CD4-positive, alpha-beta T cell treated with Interleukin-6 for 4 hours (primary cell): ENCODE measurements at places on chromosomes 11 and 22.

DNA sequence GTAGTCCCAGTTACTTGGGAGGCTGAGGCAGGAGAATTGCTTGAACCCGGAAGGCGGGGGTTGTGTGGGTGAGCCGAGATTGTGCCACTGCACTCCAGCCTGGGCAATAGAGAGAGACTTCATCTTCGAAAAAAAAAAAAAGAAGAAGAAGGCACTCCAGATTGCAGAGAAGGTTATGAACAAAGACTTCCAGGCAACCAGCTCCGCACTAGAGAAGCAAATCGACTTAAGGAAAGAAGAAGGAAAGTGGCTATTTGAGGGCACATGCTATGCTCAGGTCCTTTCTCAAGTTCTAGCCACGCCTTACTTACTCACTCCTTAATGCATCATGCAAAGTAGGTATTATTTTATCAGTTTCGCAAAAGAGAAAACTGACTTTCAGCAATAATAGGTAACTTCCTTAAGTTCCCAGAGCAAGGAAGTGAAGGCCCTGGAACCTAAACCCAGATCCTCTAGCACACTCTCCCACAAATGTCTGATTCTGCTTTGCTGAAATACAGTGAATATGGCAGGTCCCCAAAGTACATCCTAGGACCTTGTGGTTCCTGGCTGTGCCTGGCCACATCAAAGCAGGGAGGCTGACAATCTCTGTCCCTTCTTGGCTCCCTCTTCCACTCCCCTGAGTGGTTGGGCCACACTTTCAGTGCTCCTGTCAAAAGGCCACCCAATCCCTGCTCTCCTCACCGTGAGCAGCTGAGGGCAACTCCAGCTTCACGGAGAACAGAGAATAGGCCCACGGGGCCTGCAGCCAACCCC, 14.2 kb downstream of the CD3E start:
- no peak for DNase-seq

DNA sequence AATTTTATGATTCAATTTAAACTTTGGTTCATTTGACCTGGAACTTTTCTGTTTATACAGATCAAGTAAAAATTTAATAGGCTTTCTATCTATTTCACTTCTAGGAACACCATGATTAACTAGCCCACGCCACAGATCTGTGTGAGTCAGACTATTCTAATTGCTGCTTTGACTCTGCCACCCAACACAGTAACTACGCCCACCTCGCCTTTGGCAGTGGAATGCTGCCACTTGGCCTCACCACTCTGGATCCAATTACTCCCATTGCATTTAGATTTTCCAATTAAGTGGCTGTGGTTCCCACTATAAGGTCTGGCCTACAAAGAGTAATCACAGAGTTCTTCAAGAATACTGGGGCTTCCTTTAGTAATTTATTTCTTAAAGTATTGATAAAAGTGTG, 46.6 kb upstream of the LIN7C start:
- DNase-seq = no peak

- no peak for DNase-seq
These were observed 109.4 kb downstream of the RCN1 start for GRCh38 chr11:32200136-32200847.

DNA sequence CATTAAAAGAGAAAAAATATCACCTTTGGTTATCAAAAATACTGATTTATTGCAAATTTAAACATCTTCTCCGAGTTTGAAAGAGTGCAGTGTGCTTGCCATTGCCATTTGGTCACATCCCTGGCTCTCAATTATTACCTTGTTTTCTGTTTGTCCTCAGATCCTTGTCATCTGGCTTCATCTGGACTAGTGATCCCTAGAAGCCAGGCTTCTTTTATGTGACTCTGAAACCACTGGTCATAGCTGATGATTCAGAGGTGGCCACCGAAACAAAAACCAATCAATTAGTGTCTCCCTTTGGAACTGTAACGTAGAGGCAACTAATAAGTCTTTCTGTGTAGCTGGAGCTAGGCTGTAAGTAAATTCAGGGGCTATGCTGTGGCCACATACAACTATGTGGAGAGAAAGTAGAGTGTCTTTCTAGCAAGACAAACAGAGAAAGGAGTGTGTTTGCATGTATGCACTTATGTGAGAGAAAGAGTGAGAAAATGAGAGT, 237.9 kb downstream of the LUZP2 start:
- DNase-seq = no peak

DNA sequence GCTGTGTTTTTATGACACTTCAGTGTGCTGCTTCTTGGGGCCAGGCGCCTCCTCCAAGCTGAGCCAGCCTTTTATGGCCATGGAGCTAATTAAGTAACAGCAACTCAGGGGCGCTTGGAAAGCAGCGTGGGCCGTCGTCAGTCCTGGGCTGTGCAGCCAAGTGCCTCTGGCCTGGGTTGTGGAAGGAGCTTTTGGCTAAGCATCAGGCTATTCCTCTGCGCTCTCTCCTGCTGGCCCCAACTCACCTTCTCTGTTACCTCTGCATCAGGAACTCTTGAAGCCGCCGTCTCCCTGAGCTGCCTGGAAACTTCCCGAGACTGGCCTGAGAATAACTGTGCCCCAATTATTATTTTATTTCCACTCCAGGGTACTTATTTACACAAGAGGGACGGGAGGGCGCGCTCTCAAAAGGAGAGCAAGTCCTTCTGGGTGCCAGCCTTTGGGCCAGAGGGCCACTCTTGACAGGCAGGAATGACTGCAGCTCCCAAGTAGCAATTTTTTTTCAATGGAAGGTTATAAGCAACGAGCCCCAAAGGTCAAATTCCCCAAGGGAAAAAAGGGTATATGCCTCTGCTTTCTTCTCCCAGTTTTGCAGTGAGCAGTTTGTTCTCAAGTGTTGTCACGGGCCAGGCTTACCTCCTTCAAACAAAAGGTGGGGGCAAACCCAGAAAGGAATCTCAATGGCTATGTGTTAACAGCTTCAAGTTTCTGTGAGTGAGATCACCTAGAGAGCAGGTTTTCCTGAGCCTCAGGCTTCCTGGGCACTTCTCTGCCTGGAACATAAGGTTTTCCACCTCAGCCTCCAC, 38.5 kb upstream of the NAV2 start:
- DNase-seq = no peak

DNA sequence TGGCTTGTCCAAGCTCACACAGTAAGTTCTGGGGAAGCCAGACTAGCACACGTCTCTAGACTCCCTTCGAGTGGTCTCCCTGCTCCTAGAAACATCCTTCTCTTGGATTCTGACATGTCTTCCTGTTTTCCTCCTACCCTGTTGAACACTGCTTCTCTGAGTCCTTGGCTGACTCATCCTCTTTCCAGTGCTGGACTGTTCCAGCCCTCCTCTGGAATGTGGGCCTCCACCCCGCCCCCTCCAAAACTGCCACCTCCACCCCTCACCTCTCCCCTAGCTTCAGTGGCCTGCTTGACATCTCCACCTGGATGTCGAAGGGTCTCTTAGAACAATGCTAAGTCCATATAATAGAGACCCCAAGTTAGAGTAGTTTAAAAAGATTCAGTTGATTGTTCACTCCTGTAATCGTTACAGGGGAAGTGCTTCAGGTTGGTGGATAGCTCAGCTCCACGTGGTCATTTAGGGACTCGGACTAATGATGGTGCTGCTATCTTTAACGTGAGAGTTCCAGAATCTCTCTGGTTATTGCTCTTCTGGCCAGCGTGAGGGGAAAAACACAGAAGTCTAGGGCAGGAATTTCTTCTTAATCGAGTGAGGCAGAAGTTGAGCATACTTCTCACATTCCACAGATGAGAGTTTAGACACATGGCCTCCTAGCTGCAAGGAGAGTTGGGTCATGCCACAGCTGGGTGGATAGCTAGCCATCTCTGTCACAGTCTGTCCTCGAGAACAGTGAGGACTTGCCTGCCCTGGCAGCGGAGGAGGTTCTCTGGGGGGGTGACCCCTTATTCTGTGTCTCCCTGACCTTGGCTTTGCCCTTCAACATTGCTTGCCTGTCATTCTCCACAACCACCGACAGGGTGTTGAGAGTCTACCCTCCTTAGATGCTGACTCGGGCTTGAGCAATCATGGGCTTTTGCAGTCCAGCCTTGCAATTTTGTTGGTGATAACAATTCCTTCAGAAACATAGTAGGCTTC, 4.7 kb upstream of the C11orf96 start:
- no peak for DNase-seq

DNA sequence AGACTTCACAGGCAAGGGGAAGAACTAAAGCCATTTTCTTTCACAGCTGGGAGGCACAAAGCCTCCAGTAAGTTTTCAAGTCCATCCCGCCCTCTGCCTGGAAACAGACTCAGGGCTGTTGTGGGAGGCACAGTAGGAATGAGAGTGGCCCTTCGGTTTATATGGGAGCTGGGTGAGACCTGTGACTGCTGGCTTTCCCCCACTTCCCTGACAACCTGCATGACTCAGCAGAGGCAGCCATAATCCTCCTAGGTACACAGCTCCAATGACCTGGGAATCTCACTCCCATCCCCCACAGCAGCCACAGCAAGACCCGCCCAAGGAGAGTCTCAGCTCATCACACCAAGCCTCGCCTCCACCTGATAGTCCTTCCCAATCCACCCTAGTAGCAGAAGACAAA, 12.1 kb upstream of the TMEM45B start:
- DNase-seq = no peak

GRCh38 chr11:110339456-110340250, 43.2 kb upstream of the RDX start:
- no peak for DNase-seq

- DNase-seq = peak; percentile 76
These were observed 10.9 kb downstream of the PIM3 start for GRCh38 chr22:49971232-49972162.

GRCh38 chr22:38484244-38484643, 16.3 kb downstream of the KDELR3 start:
- no peak for DNase-seq

GRCh38 chr11:133343951-133344350, 188.3 kb downstream of the OPCML start:
- no peak for DNase-seq

DNA sequence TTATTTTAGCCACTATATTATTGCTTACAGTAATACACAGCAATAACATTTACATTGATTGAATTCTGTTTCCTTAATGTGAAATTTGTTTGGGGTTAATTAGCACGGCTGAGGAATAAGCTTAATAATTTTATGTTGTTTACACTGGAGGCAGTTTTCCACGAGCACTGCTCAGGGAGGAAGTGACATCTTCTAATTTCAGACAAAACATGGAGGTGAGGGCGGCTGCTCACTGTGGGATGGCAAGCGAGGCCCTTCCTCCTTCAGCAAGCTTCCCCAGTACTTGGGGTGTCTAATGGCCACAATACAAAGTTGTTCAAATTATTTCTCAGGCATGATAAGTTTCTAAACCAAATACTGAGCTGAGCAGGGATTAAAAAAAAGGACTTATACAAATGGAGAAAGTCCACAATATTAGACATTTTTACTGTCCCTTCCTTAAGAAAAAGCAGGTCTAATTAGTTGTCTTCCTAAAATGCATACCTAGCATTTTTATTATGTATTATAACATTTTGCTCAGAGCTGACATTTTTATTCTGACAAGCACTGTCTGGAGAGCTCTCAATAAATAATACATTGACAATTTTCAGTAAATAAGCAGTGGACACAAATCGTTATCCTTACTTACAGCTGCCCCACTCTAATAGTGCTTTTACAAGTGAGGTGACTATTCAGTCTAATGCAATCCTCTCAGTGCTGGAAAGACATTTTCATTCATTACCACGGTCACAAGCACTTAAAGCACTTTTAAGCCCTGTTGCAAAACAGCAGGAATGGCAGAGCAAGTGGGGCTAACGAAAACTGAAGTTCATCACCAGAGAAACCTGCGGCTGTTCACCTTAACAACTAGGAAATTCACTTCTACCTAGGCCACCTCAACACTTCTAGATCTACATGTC, 56.2 kb downstream of the SOX6 start:
- DNase-seq = no peak

GRCh38 chr11:40323241-40323640, 1136.2 kb downstream of the LRRC4C start:
- no peak for DNase-seq

GRCh38 chr22:35616043-35616442, 1.1 kb downstream of the MB start:
- no peak for DNase-seq

DNA sequence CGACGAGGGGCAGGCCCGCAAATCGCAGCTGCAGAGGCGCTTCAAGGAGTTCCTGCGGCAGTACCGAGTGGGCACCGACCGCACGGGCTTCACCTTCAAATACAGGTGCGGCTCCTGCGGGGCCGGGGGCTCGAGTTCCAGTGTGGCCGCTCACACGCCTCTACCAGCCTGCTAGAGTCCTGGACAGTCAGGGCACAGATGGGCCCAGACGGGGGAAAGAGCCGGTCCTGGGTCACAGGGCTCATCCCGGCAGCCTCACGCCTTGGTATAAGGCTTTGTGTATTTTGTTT, 506 bp downstream of the MCM5 start:
- peak; percentile 25 for DNase-seq

GRCh38 chr11:64793271-64794160, 9.5 kb downstream of the MAP4K2 start:
- no peak for DNase-seq

DNA sequence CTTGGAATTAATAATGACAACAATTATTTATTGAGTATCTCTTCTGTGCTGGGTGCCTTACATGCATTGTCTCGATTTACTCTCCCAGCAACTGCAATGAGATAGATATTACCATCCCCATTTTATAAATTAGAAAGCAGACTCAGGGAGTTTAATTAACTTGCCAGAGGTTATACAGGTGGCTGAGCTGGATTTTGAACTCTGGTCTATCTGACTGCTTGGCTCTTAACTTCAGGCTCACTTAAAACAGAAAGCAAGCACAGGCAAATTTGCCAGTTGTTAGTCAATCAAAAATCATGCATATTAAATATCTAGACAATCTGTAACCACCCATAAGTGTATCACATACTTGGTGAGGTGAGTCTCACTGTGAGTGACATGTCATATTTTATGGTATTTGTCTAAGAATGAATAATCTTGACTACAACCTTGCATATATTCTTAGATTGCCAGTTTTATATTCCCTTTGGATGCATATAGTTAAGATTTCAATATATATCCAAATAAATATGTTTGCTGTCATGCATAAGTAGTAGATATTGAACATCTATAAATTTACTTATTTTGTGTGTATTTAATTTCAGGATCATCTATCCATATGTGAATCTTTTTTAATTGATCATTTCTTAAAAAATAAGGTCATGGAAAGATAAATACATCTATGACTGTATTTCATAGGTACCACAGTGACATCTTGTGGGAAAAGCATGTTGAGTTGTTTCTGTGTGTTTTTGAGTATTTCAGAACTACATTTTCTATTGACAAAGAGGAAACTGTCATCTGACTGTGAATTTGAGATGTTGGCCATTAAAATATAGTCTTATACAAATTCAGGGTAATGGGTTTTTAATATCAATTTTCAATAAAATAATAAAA, 112.0 kb upstream of the ARHGAP42 start:
- DNase-seq = no peak

DNA sequence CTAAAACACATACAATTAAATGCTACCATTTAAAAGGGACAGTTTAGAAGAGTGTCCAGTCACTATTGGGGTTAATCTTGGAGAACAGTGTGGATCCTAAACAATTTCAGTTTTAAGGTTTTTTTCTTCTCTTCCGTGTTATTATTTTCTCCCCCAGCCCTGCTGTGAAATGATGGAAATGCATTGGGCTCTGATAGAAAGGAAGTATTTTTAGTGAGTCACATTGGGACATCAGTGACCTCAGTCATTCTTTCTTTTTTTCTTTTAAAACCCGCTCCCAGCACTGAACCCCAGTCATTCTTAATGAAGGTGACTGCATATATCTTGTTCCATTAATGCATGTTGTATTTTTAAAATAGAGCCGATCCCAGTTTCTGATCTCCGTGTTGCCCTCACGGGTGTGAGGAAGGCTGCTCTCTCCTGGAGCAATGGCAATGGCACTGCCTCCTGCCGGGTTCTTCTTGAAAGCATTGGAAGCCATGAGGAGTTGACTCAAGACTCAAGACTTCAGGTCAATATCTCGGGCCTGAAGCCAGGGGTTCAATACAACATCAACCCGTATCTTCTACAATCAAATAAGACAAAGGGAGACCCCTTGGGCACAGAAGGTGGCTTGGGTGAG, 93.2 kb upstream of the OR4B1 start:
- DNase-seq = no peak
